ENCODE measurements at places on chromosomes 3 and 15. TPM values are rescaled to one million over a fixed set of nuclear protein-coding genes. Genes with fewer than 3 reads are reported as not detected.

Gene C3orf80
- total RNA-seq: 1.0 TPM

Gene IL12A
- 1.5 TPM for total RNA-seq

Gene NME9
- total RNA-seq: not detected

Gene RPN1
- 163 TPM for total RNA-seq

Gene POLQ
- total RNA-seq: 5.6 TPM

Gene SST
- not detected for total RNA-seq

Gene SPSB4
- 0.15 TPM for total RNA-seq

Gene CKMT1A
- 2.8 TPM for total RNA-seq

Gene AMT
- 0.38 TPM for total RNA-seq

Gene ACVR2B
- 3.1 TPM for total RNA-seq

Gene SNTN
- total RNA-seq: not detected

Gene CEMIP
- 1.2 TPM for total RNA-seq

Gene ZBBX
- not detected for total RNA-seq

Gene ACP3
- total RNA-seq: 0.10 TPM

All from A549 treated with Hydrocortisone at 1 μM for 4 hours (cell line).